IPS DF 19.7 (cell line): ENCODE measurements at places on chromosomes 7 and 10.

DNA sequence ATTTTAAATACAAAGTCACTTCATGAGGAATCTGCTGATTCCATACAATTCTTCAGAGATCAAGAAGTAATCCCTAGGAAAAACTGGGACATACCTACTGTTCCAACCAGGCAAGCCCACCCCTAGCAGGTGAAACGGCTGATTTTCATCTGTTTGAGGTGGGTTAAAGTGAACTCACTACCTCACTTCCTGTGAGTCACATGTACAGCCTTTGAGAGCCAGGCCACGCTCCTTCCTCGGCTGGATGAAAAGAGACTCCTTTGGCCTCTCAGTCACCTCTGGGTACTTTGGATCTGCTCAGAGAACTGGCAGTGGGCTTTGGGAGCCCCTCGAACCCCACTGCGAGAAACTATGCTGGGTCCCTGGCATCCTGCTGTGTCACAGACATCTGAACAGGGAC is 68.2 kb downstream of the CHST15 start:
- DNase-seq: no peak

DNA sequence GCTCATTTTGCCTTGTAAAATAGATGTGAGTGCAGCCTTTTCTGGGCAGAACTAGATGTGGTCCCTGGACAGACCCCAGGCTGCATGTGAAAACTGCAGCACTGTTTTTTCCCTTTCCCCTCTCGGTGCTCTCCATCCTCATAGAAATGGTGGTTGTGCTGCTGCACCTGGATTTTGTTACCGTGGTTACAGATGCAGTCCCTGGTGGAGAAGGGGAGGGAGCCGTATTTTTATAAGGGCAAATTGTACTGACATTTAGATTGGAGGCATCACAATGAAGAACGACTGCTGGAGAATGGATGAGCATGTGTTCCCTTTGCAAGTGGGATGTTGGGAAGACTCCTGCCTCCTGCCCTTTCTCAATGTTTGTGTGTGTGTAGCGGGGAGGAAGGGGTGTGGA is 469.9 kb downstream of the CCSER2 start:
- no peak for DNase-seq

- no peak for DNase-seq
Measured at GRCh38 chr7:42448901-42449300, 211.9 kb upstream of the GLI3 start.

GRCh38 chr7:11819947-11820346 is 12.1 kb downstream of the THSD7A start:
- no peak for DNase-seq

DNA sequence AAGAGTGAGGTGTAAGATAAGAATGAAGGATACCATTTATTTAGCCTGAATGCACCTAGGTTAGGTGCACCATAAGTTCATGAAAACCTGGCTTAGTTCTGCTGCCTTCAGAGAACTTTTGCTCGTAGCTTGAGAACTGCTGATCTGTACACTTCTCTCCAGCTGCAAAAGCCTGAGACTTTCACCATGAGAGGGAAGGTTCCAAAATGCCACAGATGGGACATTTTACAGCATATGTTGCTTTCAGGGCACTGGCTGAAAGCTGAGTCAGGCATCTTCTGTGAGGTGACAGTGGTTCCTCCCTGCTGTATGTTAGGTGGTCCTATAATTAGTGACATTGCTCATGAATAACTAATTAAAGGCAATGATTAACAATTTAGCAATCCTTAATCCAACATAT is 298.3 kb downstream of the GALNT17 start:
- DNase-seq: no peak

- no peak for DNase-seq
Measured at GRCh38 chr10:69703766-69704630, 74.0 kb downstream of the FAM241B start.

- no peak for DNase-seq
Measured at GRCh38 chr10:32621969-32622368, 176.0 kb downstream of the CCDC7 start.

DNA sequence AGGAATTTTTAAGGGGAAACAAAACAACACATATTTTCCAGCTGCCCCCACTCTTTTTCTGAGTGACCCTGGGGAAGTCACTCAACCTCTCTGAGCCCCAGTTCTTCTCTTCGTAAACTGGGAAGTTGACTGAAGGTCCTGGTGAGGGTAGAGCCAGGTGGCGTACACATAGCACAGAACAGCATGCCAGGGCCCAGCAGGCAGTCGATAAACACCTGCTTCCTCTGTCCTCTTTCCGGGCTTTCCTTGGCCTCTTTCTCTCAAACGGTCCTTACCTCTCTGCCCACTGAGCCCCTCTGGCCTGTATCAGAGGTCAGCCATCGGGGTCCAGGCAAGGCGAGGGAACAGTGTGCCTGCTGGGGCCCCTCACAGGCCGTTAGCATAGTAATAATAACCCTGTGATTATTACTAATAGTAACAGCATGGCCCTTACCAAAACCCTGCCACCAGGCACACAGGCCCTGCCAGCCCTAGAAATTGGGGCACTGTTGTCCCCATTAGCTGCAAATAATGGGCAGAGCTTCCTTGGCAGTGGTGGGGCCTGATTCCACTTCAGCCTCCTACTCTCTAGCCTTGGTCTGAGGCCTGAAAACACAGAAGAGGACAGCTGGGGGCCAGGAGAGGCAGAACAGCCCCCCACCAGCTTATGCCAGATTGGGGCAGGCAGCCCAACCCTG is 37.3 kb upstream of the SLC29A3 start:
- no peak for DNase-seq

DNA sequence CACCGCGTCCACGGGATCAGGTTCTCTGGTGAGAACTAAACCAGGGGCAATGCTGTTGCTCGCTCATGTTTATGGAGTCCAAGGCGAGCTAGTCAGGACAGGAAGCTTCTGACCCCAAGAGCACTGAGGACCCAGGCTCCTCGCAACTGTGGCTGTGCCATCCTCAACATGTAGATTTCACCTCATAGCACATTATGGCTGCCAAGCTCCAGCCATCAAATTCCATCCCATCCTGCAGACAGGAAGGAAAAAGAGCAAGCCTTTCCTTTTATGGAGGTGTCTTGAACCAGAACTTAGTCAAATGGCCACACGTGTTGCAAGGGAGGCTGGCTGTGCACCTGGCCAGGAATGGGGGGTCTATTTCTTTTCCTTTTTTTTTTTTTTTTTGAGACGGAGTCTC is 16.1 kb upstream of the NKX6-2 start:
- DNase-seq: no peak

DNA sequence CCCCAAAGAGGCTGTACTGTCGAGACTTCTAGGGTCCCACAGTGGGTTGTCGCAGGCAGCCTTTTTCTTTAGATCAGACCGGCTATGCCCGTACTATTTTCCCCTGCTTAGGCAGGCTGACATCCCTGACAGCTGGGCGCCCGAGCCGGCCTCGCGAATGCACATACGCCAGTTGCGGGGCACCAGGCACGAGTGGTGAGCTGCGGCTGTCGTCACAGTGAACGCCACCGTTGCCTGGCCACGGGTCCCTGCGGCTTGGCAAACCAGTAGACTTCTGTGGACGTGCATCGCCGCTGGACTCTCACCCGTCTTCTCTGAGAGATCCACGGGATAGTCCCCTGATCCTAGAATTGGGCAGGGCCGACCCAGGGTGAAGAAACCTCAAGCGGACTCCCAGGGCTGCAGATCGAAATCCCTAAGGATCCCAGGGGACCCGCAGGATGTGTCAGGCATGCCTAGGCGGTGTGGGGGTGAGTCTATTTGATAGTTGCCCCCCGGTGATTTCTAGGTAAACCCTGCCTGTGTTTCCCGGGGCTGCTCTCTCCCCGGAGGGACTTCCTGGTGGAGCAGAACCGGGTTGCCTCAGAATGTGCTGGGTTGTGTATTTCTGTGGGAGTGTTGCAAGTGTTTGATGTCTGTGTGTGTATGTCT is 33.0 kb upstream of the ZNF273 start:
- DNase-seq: no peak

- peak; percentile 9 for DNase-seq
Measured at GRCh38 chr10:31242902-31243301, 76.1 kb upstream of the ZEB1 start.

DNA sequence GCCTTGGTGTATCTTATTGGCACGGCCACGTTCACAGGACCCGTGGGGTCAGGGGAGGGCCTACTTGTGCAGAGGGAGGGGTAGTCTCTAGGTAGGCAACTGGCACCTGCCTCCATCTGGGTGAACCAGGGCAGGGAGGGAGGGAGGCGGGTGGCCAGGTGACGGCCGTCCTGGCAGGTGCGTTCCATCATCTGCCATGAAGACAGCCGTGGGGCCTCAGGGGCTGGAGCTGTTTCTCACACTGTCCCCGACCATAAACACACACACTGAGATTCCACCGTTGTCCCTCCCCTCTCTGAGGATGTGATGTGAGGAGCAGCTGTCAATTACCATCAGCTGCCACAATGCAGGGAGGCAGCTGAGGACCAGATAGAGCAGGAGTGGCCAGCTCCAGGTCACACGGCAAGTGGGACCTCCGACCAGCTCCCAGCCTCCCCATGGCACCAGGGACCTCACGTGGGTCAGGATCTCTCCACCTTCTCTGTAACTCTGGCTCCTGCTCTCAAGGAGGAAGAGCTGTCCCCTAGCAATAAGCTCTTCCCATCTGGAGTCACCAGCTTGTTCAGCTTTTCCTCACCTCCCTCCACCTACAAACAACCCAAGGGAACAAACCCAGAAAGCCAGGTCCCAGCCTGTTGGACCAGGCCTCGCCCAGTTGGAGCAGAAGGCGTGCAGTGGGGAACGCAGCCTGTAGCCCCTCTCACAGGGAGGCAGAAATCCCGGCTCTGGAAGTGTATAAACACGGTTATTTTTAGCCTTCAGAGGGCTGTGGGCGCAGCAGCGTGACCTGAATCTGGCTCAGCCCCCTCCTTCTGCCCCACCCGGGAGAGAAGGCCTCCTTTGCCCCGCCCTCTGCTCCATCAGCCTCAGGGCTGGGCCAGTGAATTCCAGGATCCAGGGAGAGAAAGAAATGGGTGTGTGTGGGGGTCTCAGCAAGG is 33.1 kb downstream of the ZMIZ1 start:
- no peak for DNase-seq

GRCh38 chr7:13407911-13408310 is 581.6 kb downstream of the ETV1 start:
- no peak for DNase-seq

- DNase-seq: no peak
Measured at GRCh38 chr10:44116474-44116873, 268.4 kb downstream of the CXCL12 start.

DNA sequence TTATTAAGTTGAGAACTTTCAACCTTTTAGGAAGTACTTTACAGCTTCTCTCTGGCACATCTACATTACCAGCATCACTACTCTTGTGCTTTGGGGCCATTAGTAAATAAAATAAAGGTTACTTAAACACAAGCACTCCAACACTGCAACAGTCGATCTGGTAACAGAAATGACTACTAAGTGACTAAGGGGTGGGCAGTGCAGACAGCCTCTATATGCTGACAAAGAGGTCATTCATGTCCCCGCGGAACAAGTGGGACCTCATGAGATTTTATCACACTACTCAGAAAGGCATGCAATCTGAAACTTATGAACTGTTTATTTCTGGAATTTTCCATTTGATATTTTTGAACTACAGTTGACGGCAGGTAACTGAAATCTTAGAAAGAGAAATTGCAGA is 111.3 kb upstream of the DNAJB12 start:
- no peak for DNase-seq

- no peak for DNase-seq
Measured at GRCh38 chr7:6691103-6691502, 15.6 kb downstream of the ZNF12 start.

DNA sequence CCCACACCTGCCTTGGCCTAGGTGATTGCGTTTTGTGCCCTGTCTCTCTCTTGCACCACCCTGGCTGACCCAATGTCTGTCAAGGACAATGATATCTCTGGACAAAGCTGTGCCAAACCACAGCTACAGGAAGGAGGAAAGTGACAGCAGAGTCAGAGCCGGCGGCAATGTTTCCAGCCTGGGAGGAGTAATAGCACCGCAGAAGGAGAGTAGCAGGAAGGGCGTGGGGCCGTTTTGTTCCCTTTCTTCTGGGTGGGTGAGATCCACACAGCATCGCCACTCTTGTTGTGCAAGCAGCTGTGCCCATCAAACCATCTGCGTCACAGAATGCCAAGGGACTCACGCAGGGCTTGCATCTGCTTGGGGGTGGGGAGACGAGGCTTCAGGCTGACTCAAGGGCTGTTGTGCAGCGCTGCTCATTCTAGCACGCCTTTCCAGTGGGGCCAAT is 341.6 kb upstream of the AUTS2 start:
- no peak for DNase-seq

GRCh38 chr7:120060875-120061274 is 212.1 kb upstream of the KCND2 start:
- DNase-seq: no peak

DNA sequence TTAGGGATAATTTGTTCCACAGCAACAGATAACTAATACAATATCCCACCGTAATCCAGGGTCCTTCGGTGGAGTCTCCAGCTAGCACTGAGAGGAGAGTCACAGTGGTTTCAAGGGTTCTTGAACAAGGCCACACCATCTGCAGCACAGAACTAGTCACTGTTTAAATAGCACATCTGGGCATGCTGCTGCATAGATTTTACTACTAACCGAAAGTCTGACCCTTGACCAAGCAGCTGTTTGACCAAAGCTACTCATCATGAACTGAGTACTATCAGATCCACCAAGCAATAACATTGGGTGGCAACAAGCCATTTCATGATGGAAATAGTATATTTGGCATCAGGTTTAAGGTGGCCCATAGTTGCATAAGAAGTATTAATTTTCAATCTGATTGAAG is 53.2 kb downstream of the ANKMY2 start:
- no peak for DNase-seq

DNA sequence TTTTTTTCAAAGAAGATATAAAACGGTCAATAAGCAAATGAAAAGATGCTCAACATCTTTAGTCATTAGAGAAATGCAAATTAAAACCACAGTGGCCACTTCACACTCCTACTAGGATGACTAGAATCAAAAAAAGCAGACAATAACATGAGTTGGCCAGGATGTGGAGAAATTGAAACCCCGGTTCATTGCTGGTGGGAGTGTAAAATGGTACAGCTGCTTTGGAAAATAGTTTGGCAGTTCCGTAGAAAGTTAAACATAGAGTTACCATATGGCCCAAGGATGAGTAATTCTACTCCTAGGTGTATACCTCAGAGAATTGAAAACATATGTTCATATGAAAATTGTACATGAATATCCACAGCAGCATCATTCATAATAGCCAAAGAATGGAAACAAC is 573.3 kb downstream of the GALNT17 start:
- DNase-seq: no peak

GRCh38 chr10:110036640-110037039 is 28.9 kb downstream of the ADD3 start:
- DNase-seq: no peak
